ENCODE measurements at places on chromosomes 7 and 10.

- no peak for DNase-seq
Measured at GRCh38 chr10:128642023-128642422, 515.8 kb upstream of the MKI67 start.

GRCh38 chr7:135950429-135950828, 26.7 kb downstream of the MTPN start:
- DNase-seq = no peak

- no peak for DNase-seq
Measured at GRCh38 chr10:31935678-31936077, 7.0 kb upstream of the ARHGAP12 start.

- DNase-seq = no peak
Measured at GRCh38 chr7:109879287-109879828, 1211.6 kb upstream of the LRRN3 start.

DNA sequence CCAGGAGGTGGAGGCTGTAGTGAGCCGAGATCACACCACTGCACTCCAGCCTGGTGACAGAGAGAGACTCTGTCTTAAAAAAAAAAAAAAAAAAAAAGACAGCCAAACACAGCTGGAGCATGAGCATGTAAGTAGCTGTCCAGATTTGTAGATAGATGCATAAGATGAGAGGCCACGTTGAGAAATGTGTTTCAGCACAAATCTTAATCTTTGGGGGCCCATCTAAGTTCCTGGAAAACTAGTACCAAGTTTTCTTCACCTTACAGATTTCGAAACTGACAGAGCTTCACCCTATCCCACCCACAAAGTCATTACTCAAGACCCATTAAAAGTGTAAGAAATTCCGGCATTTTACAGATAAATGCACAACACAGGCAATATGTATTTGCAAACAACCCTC, 208.2 kb downstream of the PARD3 start:
- no peak for DNase-seq

DNA sequence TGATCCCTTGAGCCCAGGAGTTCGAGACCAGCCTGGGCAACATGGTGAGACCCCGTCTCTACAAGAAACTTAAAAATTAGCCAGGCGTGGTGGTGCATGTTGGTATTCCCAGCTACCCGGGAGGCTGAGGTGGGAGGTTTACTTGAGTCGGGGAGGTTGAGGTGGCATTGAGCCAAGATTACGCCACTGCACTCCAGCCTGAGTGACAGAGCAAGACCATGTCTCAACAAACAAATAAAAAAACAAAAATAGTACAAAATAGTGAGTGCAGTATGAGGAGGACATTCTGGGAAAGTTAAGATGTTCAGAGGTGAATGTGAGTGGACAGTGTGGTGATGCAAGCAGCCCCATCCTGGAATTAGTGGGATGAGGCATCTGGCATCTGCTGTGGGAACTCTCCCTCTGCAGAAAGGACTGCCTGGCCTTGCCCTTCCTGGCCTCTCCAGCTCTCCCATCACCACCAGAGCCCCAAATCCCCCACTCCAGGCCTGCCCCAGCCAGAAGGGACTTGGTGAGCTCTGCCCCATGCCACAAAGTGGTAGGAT, 96.6 kb upstream of the PARD3 start:
- no peak for DNase-seq

DNA sequence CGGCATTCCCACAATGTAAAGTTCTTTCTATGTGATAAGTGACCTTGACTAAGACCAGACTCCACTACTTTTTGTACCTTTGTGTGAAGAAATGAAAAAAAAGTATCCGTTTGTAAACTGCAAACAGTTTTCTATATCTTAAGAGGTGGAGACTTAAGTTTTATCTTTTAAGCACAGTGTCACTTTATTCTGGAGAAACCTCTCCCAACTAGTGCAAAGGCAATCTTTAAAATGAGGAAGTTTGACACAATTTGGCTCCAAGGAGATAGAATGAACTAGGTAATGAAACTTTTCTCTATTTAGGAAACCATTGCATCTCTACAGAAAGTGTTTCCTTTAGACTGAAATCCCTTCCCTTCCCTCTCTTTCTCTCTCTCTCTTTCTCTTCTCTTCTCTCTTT, 122.9 kb downstream of the SAMD9 start:
- no peak for DNase-seq

GRCh38 chr7:78746301-78746700, 707.2 kb downstream of the MAGI2 start:
- DNase-seq = no peak

DNA sequence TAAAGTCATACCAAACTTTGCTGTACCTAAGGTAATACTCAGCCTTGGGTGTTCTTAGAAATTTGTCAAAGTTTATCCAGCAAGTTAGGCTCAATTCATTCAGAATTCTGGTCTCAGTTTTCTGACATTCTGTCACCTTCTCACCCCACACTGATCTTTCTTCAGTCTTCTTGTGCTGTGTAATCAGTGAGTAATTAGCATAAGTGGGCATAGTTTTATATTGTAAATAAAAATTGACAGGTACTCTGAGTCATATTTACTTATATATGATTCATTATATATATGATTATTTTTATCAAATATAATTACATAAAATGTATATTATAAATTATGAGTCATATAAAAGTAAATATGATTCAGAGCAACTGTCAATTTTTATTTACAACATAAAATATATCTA, 170.9 kb upstream of the MAGI2 start:
- DNase-seq = no peak
